Stimulated activated CD4-positive, alpha-beta T cell treated with anti-CD3 and anti-CD28 coated beads, Interleukin-4, amount 100 ng/mL, for 4 hours (primary cell): ENCODE measurements at places on chromosomes 2 and 18.

GRCh38 chr2:121994238-121995206, 239.1 kb downstream of the TSN start:
- DNase-seq = no peak

DNA sequence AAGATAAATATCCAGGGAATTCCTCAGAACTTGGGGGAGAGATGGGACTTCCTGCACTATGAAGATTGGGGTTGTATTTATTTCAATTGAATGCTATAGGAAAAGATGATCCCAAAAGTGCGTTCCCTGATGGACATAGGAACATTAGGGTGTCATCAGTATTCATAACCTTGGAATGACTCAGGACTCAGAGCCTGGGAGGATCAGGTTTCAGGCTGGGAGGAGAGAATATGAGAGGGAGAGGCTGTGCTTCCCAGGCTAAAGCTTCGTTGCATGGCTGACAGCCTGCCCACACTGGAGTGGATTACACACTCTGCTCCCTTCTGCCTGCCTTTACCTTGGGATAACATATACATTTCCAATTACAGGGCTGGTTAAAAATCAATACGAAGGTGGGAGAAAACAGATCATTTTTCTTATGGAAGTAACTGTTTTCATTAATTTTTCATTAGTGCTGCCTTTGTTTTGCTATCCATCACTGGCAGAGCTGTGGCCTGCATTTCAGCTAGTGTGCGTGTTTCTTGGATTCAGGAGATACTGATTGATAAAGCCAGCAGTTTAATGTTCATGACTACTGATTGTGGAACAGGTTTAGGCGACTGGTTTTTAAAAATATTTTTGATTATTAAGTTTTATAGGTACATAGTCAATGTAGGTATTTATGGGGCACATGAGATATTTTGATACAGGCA, 118.7 kb downstream of the KCTD1 start:
- no peak for DNase-seq

- DNase-seq = no peak
Observed at GRCh38 chr18:58302811-58303210, 258.8 kb downstream of the NEDD4L start.

DNA sequence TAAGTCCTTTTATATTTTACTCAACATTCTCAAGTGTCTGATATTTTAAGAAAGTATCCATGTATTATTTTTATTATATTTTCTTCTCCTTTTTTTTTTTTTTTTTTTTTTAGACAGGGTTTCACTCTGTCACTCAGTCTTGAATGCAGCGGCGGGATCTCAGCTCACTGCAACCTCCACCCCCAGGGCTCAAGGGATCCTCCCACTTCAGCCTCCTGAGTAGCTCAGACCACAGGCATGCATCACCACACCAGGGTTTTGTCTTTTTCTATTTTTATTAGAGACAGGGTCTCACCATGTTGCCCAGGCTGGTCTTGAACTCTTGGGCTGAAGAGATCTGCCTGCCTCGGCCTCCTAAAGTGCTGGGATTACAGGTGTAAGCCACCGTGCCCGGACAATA, 212.1 kb downstream of the TCF4 start:
- DNase-seq = no peak
